ENCODE measurements at places on chromosomes 16 and 17. TPM values are rescaled to one million over a fixed set of nuclear protein-coding genes. Genes with fewer than 3 reads are reported as not detected.

DNA sequence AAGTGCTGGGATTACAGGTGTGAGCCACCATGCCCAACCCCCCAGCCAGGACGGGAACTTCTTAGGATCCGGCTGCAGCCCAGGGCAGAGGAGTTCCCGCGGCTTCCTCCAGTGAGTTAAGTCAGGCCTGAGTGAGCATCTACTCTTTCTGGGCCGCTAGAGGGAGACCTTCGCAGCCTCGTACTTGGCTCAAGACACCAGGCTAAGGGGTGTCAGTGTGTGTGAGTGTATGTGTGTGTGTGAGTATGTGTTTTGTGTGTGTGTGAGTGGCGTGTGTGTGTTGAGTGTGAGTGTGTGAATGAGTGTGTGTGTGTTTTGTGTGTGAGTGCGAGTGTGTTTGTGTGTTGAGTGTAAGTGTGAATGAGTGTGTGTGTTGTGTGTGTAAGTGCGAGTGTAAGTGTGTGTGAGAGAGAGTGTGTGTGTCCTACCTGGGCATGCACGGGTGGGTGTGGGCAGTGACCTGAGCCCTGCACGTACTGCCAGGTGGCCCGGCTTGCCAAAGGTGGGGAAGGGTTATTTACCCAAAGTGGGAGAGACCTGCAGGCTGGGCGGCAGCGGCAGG is 58.5 kb downstream of the TMEM235 start:
- DNase-seq = peak; percentile 93

CD79B gene
- not detected for total RNA-seq

ATP2A3 gene
- total RNA-seq = 2.9 TPM

GRB7 gene
- total RNA-seq = 0.97 TPM

Measured in fibroblast of villous mesenchyme (primary cell).